Lower lobe of right lung (tissue), 2 donors: ENCODE measurements at places on chromosomes 3 and 15. TPM values are rescaled to one million over a fixed set of nuclear protein-coding genes. Genes with fewer than 3 reads are reported as not detected.

DNA sequence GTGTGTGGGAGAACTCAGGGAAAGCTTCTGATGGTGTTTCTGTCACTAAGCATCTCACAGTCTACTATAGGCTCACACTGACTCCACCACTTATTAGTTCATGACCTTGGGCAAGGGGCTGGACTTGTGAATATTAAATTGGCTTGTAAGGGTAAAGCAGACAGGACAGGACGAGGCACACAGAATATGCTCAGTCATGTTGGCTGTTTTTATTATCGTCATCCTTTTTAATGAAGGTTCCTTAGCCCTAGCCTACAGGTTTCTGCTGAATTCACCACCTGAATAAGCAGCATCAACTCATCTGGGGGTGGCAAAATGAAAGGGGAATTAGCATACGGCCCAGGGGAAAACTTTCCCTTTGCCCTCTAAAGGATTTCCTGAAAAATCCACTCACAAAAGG, 39.6 kb upstream of the LIPC start:
- no peak for DNase-seq

Gene GOLGA6L26
- not detected for total RNA-seq

DNA sequence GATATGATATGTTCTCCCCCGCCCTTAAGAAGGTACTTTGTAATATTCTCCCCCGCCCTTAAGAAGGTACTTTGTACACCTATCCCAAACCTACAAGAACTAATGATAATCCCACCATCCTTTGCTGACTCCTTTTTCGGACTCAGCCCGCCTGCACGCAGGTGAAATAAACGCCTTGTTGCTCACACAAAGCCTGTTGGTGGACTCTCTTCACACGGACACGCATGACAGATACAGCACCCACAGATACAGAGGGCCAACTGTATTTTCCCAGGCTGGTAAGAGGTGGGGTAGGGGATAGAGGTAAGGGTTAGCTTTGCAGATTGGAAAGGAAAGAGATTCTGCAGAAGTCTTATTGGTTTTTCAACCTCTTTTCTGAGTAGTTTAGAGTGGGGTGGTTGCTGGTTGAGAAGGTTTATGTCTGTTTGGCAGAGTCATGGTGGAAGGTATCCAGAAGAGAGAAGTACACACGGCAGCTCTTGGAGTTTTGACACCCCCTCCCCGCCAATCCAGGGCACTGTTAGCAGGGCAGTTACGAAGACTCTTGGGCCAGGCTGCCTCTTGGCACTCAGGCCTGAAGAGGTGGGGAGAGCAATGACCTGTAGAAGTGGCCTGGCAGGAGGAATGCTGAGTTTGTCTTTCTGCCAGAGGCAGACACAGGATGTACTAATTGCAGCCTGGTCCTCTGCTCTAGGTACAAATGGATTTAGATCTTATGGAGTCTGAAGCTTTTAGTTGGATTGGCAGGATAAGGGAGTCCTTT, 36.0 kb upstream of the IDH2 start:
- peak; percentile 57 for DNase-seq

Gene PBRM1
- total RNA-seq: 88.3 TPM

GRCh38 chr3:38471260-38471857, 17.7 kb downstream of the ACVR2B start:
- no peak for DNase-seq

DNA sequence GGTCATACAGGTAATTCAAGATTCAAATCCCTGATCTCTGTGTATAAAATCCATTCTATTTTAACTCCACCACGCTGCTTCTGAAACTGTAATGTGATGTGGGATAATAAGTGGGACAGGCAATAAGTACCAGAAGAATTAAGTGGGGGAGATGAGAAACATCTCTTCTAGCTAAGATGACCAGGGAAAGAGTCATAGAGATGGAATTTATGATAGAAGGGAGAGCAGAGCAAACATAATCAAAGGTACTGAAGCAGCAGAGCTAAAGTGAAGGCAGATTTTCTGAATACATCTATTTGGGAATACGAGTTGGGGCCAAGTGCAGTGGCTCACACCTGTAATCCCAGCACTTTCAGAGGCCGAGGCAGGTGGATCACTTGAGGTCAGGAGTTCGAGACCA, 4.9 kb downstream of the MRPL47 start:
- DNase-seq: no peak

DNA sequence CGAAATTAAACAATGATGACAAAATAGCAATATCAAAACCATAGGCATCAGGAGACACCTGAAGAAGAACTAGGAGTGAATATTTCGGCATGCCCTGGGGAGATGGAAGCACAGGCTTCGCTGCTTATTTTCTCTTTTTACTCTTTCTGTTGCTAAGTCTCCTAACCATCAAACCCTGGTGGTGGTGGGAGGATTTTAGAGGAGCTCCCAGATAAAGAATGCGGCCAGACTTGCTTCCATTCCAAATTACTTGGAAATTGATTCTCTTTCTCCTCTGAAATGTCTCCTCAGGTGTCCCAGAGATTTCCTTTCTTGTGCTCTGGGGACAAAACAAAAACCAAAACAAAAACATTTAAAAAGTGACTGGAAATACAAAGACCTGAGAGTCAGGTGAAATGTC, 243.0 kb downstream of the KBTBD8 start:
- no peak for DNase-seq

Gene ST3GAL6
- total RNA-seq: 42.4 TPM

Gene IMPG2
- 0.21 TPM for total RNA-seq

Gene CELF6
- total RNA-seq: 5.7 TPM

- DNase-seq: no peak
These were observed 498.6 kb upstream of the ATP11B start for GRCh38 chr3:182294696-182295095.

Gene CELSR3
- total RNA-seq: 1.0 TPM

Gene ZNF660
- 2.7 TPM for total RNA-seq

DNA sequence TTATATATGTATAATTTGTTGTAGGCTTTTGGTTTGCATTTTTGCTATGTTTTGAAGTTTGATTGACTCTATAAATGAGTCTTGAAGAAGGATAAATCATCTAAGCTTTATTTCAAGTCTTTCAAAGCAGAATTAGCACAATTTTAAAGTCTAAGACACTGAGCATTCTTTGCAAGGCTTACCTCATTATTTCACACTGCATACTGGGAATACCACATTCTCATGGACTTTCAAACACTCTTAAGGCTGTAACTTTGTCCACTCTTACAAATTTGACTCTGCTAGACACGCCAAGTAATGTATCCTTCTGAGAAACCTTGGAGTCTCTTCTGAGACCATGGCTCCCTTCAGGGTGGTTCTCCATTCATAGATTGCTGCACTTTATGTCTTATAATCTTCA, 281.3 kb upstream of the COL8A1 start:
- no peak for DNase-seq

- DNase-seq: no peak
These were observed 40.7 kb upstream of the KBTBD8 start for GRCh38 chr3:66957367-66957766.

DNA sequence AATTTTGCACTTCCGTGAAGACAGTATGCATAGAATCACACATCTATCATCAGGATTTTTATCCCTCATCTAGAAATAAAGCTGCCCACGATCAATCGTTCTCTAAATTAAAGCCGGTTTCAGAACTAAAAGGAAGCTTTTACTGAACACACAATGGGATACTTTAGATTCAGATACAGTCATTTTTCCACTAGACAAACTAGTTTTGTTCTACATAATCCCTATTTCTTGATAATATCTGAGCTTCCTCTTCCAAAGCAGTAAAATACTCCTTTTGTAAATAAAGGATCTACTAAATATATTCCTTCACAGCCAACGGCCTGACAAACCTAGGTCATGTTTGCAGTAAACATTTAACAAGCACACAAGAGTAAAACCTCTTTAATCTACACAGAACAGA, 2.0 kb upstream of the GANC start:
- no peak for DNase-seq

GRCh38 chr15:69749797-69750196, 297.2 kb downstream of the RPLP1 start:
- no peak for DNase-seq

- DNase-seq: no peak
These were observed 195.5 kb downstream of the BCHE start for GRCh38 chr3:165641569-165642310.

- no peak for DNase-seq
These were observed 5.8 kb upstream of the MTMR10 start for GRCh38 chr15:30997270-30997669.

Gene LRRC31
- total RNA-seq: 1.1 TPM

Gene HYAL3
- 4.0 TPM for total RNA-seq

Gene C3orf22
- total RNA-seq: not detected

DNA sequence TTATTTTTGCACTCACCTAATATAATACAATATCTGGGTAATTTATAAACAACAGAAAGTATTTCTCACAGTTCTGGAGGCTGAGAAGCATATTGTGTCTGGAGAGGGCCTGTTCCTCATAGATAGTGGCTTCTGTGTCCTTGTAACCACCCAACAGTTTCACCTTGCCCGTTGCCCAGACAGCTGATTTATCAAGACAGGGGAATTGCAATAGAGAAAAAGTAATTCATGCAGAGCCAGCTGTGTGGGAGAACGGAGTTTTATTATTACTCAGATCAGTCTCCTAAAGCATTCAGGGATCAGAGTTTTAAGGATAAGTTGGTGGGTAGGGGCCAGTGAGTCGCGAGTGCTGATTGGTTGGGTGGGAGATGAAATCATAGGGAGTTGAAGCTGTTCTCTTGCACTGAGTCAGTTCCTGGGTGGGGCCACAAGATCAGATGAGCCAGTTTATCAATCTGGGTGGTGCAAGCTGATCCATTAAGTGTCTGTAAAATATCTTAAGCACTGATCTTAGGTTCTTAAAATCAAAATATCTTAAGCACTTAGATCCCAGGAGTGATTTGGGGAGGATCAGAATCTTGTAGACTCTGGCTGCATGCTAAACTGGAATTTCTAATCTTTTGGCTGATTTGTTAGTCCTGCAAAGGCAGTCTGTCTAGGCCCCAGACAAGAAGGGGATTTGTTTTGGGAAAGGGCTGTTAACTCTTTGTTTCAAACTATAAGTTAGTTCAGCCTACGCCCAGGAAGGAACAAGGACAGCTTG, 33.9 kb upstream of the C15orf39 start:
- no peak for DNase-seq

DNA sequence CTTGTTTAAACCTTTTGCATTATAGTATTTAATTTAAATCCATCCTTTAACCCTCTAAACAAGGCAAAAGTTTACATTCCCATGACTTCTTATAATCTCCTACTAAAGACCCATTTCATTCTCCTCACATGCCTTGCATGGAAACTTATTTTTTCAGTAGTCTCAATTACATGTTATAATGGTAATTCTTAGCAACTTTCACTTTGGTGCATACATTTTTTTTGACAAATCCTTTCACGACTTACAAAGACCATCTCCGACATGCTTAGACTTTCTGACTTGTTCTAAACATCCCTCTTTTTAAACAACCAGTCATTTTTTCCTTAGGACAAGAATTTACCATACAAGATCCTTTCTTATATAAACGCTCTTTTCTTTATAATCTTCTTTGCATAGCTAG, 615.4 kb upstream of the GBE1 start:
- DNase-seq: no peak

DNA sequence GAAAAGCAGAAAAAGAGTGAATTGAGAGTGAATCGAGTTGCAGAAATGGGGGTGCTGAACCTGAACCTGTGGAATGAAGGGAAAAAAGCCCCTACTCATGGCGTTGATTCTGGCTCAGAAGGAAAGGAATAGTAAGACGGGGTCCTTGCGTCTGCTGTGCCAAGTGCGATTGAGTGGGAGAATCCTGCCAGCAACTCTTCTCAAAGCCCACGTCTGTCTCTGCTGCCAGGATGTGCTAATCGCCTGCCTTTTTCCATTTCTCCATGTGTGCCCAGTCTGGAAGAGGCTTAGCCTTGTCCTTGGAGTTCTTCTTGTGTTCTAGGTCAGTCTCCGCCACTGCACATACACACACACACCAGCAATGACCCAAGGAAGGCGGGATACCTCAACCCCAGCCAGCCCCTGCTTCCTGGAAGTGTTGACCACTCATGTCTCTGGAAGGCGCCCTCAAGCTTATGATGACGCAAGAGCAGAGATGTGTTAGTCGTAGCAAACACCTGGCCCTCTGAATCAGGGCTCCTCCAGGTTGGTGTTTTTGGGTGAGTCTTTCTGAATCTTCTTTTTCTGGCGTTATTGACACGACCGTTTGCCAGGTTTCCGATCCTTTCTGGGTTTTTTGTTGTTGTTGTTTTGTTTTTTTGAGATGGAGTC, 262.4 kb upstream of the PROK2 start:
- no peak for DNase-seq

Gene ADAMTSL3
- 26.4 TPM for total RNA-seq

Gene SMCO1
- total RNA-seq: not detected

Gene RMDN3
- 101 TPM for total RNA-seq

GRCh38 chr3:194337965-194338753, 13.0 kb downstream of the CPN2 start:
- no peak for DNase-seq

Gene DGKG
- total RNA-seq: 5.7 TPM

DNA sequence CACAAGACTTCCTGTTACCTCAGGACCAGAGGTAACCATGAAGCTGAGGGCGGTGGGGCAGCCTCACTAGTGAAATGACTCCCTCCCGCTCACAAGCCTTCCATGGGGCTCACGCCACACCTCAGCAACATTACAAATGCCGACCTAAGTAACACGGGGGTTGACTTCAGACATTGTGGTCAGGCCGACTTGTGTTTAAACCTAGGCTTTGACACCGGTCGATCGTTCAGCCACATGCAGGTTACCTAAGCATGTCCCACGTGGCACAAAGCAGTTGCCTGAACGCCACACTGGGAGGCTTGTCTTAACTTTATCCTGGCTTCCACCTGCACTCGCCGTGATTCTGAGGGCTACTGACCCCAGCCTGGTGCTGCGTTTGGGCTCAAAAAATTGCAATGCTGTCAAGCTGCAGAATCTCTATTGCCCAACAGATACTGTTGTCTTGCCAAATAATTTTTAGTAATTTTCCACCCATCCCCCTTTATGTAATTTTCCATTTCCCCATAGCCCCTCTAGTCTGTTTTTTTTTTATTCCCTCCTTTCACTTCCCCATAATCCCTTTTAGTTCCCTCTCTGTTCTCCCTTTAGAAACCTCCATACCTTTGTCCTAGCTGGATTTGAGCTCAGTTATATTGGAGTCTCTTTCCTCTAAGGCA, 158.6 kb upstream of the RGMA start:
- no peak for DNase-seq

GRCh38 chr3:25142609-25143355, 285.3 kb upstream of the RARB start:
- no peak for DNase-seq

GRCh38 chr3:62376906-62377877, 3.8 kb upstream of the FEZF2 start:
- no peak for DNase-seq

- DNase-seq: no peak
These were observed 171.7 kb downstream of the RORA start for GRCh38 chr15:61057376-61057775.

Gene KIF7
- 1.5 TPM for total RNA-seq

Gene TEX55
- total RNA-seq: not detected

GRCh38 chr15:94280301-94280700, 48.9 kb downstream of the MCTP2 start:
- DNase-seq: no peak

- DNase-seq: no peak
These were observed 152.5 kb downstream of the FOXP1 start for GRCh38 chr3:71430941-71431552.
